Right hindlimb (tissue), 1 donor: ENCODE measurements at places on chromosomes 1 and 21.

GRCh38 chr21:41403966-41404365, 22.1 kb upstream of the MX1 start:
- no peak for DNase-seq

- no peak for DNase-seq
These were observed 55.6 kb downstream of the SUCO start for GRCh38 chr1:172588296-172589291.

GRCh38 chr1:184479435-184480167, 92.8 kb downstream of the C1orf21 start:
- no peak for DNase-seq

- no peak for DNase-seq
These were observed 92.6 kb upstream of the CASZ1 start for GRCh38 chr1:10888791-10889649.
